Activated CD4-positive, CD25-positive, alpha-beta regulatory T cell treated with anti-CD3 and anti-CD28 coated beads, Interleukin-2, amount 50 U/mL, for 24 hours (primary cell): ENCODE measurements at places on chromosomes 16 and 17.

- no peak for ATAC-seq
Observed at GRCh38 chr17:614653-615546, 99.7 kb downstream of the VPS53 start.

GRCh38 chr17:46745376-46745775 lies 73.1 kb downstream of the WNT3 start:
- ATAC-seq: no peak

DNA sequence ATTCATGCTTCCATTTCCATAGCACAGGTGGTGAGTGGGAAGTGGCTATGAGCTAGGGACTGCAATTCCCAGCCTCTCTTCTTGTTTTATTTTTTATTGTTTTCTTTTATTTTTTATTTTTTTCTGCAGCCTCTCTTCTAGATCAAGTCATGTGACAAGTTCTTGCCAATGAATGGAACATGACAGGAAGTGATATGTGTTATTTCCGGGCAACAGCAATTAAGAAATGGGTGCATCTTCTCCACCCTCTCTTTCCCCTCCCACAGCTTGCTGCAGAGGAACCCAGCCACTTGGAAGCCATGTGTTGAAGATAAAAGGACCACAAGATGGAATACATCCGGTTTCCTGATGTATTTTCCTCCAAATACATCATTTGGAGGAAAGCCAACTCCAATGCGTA lies 23.6 kb downstream of the IRX5 start:
- ATAC-seq: no peak

DNA sequence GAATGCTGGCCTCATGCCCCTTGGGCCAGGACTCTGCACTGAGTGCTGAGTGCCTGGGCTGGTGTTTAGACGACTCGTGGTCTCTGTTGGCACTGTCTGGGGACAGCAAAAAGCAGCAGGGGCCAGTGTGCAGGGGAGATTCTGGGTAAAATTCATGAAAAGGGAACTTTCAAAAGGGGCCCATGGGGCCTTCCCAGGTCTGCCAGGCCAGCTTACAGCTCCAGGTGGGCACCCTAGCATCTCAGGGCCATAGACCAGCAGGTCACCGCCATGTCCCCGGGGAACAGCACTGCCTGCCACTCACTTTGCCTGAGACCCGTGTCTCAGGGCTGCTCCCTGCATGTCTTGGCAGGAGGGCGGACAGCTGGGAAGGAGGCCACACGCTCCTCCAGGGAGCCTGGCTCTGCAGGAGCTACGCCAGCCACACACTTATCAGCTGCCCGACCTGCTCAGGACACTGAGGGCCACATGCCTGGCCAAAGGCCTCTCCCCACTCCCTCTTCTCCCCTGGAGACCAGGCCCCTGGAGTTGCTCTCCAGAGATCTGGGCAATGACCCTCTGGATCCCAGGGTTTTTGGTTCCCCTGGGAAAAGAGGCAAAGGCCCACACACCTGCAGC lies 8.8 kb upstream of the FASN start:
- ATAC-seq: no peak

GRCh38 chr17:74280093-74280513 lies 6.1 kb downstream of the DNAI2 start:
- peak; percentile 51 for ATAC-seq

GRCh38 chr16:55834049-55834448 lies 1.2 kb upstream of the CES1 start:
- ATAC-seq: no peak

GRCh38 chr17:79424471-79425185 lies 186.2 kb downstream of the RBFOX3 start:
- no peak for ATAC-seq

- ATAC-seq: peak; percentile 24
Observed at GRCh38 chr16:85557083-85557970, 55.8 kb upstream of the GSE1 start.

- ATAC-seq: no peak
Observed at GRCh38 chr17:38730526-38731379, 612 bp downstream of the CISD3 start.

DNA sequence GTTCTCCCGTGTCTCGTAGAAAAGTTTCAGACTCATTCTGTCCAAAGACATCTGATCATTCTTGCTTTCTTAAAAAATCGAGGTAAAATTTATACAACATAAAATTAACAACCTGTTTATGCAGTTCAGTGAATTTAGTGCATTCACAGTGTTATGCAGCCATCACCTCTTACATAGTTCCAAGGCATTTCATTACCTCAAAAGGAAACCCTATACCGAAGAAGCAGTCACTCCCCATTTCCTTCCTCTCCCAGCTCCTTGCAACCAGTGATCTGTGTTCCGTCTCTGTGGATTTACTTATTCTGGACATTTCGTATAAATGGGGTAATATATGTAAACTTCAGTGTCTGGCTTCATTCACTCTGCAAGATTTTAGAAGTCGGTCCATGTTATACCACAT lies 103.5 kb upstream of the HS3ST3A1 start:
- ATAC-seq: no peak

DNA sequence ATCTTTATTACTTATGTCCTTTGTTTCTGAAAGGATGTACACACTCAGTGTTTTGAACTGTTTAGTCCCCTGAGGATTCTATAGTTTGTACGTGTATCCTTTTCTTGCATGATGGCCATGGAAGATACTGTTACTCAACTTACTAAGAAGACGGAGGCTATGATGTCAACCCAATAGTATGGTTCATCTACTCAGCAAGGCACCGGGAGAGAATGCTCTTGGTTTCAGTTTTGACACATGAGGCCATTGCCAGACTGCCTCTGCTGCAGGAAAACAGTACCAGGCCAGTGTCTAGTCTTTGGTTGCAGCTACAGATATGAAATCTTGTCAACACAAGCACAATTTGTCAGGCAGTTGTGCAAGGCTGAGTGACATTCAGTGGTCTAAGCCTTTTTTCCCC lies 134.5 kb downstream of the MRTFB start:
- no peak for ATAC-seq

DNA sequence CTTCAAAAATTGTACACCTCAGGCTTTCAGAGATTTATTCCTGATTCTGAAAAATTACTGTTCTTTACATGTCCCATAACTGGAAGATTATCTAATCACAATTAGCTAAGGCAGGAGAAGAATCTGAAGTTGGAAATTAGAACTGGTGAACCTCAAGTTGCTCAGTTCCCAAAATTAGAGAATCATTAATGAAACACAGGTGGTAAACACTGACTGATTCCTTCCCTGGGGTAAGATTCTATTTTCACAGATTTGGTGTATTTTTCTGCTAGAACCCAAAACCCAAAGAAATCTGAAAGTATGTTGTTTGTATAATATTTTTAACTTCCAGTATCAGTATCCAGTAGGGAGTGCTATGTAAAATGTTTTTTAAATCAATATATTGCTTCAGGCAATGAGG lies 25.7 kb downstream of the PHKB start:
- ATAC-seq: no peak

- no peak for ATAC-seq
Observed at GRCh38 chr17:48571826-48572417, 6.2 kb downstream of the HOXB4 start.

DNA sequence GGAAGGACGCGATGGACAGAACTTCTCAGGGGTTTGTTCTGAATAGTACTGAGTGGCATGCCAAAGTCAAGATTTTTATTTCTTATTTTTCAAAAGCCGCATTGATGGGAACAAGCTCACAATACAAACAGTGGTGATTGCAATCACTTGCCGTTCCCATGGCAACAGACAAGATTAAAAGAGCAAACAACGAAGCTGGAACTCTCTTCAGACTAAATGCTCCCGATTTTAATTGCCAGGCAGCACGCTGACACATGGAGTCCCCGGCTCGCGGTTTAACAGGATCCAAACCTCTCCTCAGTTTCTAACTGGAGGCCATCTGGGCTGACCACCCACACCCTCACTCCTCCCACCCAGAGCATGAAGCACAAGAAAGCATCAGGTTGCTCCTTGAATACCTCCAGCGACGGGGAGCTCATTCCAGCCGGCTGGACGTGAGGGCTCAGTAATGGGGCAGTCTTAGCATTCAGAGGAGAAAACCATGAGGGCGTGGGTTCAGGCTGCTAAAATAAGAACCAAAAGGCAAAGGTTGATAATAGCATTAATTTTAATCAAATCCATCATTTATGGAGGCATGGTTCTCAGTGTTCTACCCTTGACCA lies 41.5 kb downstream of the AIPL1 start:
- no peak for ATAC-seq

DNA sequence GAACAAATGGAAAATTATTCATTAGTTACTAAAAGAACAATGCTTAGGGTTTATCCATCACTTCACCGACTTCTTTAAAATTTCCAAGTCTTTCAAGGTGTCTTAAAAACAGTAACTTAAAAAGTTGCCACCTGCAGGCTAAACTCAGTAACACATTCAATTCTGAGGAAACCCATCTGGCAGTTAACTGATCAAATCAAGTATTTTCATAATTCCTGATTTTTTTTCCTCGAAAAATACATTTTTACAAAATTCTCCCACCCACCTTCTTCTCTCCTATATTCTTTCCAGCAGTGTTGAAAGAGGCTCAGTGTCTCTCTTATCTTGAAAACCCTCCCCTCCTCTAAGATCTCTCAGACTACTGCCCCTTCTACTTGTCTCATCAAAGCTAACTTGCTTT lies 29.9 kb downstream of the PARN start:
- no peak for ATAC-seq

- ATAC-seq: no peak
Observed at GRCh38 chr16:64133366-64133765, 988.5 kb downstream of the CDH11 start.

DNA sequence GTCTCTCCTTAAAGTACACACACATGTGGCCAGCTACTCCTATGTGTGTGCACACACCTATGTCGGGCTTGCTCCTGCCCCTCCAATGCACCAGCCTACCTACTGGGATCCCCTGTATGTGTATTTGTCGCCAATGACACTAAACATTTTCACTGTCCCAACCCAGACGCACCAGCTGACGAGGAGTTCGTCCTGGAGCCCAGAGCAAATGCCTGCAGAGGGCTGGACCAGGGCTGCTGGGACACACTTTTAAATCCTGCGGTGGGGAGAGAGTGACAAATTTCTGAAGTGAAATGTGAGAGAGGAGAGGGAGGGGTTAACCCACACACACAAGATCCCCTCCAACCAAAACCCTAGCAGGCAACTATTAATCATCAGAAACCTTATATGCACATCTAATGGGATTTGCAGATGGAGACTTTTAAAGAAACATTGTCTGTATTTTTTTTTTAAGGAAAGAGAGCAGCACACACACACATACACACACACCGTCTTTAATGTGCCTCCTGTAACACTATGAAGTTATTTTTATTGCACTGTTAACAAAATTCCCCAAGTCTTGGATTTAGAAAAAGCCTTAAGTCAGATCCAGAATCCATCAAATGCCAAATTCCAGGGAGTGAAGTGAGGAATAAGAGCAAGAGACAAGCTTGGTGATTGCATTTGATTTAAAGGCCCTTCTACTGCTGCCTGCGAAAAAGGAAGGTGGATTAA lies at the start of gene MEOX1:
Gene MEOX1, minus strand, starts transcription at position 224 of the 714 bp plus-strand sequence. CDS start 388 bp downstream, outside the sequence.
- peak; percentile 93 for ATAC-seq

- ATAC-seq: no peak
Observed at GRCh38 chr17:77749989-77750388, 208.5 kb upstream of the TNRC6C start.

GRCh38 chr16:52558448-52558847 lies 11.5 kb upstream of the TOX3 start:
- no peak for ATAC-seq

- no peak for ATAC-seq
Observed at GRCh38 chr17:44887971-44888954, 11.0 kb downstream of the EFTUD2 start.

GRCh38 chr17:73586275-73586832 lies 57.9 kb downstream of the SDK2 start:
- ATAC-seq: no peak

DNA sequence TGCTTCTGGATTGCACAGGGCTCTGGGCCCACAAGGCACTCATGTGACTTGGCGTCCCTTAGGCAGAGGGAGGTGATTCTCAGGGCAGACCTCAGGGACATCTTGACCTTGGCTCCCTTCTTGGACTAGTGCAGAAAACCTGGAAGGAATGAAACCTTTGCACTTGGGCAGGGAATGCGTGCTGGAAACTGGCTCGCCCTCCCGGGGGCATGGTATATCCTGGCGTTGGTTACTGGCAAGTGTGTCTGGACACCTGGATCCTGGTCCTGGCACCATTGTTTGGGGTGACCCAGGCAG lies 63.5 kb upstream of the LGALS9 start:
- ATAC-seq: no peak

GRCh38 chr17:76141212-76142038 lies at the start of gene FOXJ1:
Gene FOXJ1 (minus strand): TSS chr17:76141245. CDS start chr17:76140395, 850 bp downstream.
- peak; percentile 82 for ATAC-seq

DNA sequence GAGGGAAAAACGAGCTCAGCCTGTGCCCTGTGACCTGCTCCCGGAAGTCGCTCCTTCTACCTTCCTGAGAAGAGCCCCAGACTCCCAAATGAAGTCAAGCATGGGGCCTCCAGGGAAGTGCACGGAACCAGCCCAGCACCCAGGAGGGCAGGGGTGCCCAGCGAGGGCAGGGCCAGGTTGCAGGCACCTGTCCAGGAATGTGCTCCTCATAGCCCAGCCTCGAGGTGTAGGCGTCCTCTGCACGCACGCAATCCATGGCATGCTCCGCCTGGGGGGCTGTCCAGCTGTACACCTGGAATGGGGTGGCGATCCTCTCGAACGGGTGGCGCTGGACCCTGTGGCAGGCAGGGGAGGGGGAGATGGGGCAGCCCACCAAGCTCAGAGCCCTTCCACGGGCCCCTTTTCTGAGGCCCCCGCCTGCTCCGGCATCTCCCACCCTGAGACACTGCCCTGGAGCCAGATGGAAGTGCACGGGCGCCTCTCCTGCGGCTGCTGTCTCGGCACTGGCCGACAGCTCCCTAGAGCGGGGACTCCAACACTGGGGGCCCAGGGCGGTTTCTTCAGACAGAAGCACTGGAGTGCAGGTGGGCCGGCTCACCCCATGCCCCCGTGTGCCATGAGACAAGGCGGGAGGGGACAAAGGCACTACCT lies 10.9 kb downstream of the CLUH start:
- ATAC-seq: no peak

- ATAC-seq: no peak
Observed at GRCh38 chr17:39564211-39564848, 43.4 kb downstream of the NEUROD2 start.

GRCh38 chr16:86227041-86227440 lies 283.3 kb upstream of the FOXF1 start:
- ATAC-seq: no peak

- ATAC-seq: no peak
Observed at GRCh38 chr17:9401434-9401833, 174.2 kb downstream of the STX8 start.

GRCh38 chr17:8003594-8004181 lies 1.3 kb downstream of the GUCY2D start:
- no peak for ATAC-seq

DNA sequence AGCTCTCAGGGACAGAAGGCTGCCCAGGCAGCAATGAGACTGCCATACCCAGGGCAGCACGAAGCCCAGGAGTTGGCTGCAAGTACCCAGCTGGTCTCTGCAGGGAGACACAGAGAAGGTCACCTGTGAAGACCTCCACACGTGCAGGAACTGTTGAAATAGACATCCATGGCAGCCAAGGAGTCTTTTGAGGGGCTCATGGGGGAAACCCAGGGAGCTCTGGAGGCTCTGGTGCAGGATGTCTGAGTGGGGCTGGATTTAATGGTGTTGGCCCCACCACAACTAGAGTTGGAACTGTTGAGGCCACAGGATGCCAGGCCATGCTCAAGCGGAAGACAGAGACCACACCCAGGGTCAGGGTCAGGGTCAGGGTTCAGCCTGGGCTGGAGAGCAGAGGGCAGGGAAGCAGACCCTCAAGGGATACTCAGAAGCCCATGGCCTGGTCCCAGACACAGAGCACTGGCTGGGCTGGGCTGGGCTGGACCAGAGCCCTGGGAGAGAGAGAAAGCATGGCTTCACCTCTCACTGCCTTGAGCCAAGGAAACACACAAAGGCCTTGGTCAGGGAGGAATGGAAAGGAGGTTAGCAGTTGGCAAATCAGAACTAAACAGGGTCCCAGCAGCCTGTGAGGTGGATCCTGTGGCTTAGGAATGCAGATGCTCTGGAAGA lies 21.4 kb downstream of the PITPNM3 start:
- ATAC-seq: no peak
